ENCODE measurements at places on chromosomes 2 and 18. TPM values are rescaled to one million over a fixed set of nuclear protein-coding genes. Genes with fewer than 3 reads are reported as not detected.

The SCTR gene
- not detected for polyA plus RNA-seq

The TRMT61B gene
- polyA plus RNA-seq, result 21.8 TPM

The CNGA3 gene
- polyA plus RNA-seq, result not detected

The CCNT2 gene
- polyA plus RNA-seq, result 14.8 TPM

The CKAP2L gene
- polyA plus RNA-seq, result 17.1 TPM

The TEX44 gene
- polyA plus RNA-seq, result not detected
